Epithelial cell of proximal tubule (primary cell): ENCODE measurements at places on chromosomes 2 and 18.

DNA sequence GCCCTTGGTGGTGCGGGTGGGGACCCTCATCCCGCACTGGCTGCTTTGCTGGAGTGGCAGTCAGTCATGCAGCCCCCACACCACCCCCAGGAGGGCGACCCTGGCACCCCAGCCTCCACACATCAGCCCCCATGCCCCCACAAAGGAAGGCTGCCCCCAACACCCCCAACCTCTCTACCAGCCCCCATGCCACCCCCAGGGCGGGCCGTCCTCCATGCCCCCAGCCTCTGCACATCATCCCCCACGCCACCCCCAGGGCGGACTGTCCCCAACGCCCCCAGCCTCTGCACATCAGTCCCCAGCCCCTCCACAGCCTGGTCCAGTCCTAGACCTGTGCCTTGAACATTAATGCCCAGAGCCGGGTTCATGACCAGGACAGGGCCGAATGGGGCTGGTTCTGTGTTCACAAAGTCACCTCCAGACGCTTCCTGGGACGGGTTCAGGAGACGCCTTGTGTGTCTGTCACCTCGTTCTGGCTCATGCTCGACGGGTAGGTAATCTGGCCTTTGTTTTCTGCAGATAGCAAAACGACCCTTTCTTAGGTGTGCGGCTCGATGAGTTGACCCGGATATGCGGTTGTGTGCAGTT is 18.4 kb downstream of the D2HGDH start:
- no peak for DNase-seq

- DNase-seq, result no peak
Observed at GRCh38 chr2:120320318-120320851, 25.6 kb upstream of the INHBB start.

- no peak for DNase-seq
Observed at GRCh38 chr2:177602611-177603164, 210.1 kb downstream of the AGPS start.

GRCh38 chr2:31000970-31001369 is 137.3 kb downstream of the GALNT14 start:
- no peak for DNase-seq
